Airway epithelial cell (primary cell): ENCODE measurements at places on chromosomes 5 and 9. TPM values are rescaled to one million over a fixed set of nuclear protein-coding genes. Genes with fewer than 3 reads are reported as not detected.

Gene PCDHB12
- 0.05 and 0.07 TPM in 2 replicates for total RNA-seq

Gene PTPN3
- 13.4 and 15.9 TPM in 2 replicates for total RNA-seq

Gene PRPF4
- 31.2 and 33.0 TPM in 2 replicates for total RNA-seq

Gene OLFML2A
- total RNA-seq = 37.5 and 44.0 TPM in 2 replicates

Gene SPINK13
- total RNA-seq = not detected in 2 replicates

Gene IL3
- not detected in 2 replicates for total RNA-seq

Gene ANKRD31
- 0.09 and 0.21 TPM in 2 replicates for total RNA-seq

Gene TPPP
- total RNA-seq = 1.7 and 1.9 TPM in 2 replicates

Gene KCNIP1
- total RNA-seq = not detected in 2 replicates

Gene PCDHAC1
- 0.07 TPM in 1 of 2 replicates, not detected in the other for total RNA-seq

Gene INSYN2B
- total RNA-seq = 0.42 and 1.9 TPM in 2 replicates

Gene PCDHB7
- not detected in 2 replicates for total RNA-seq

Gene STKLD1
- total RNA-seq = 0.79 TPM in 1 of 2 replicates, not detected in the other

Gene IFNB1
- total RNA-seq = not detected in 2 replicates

Gene FOXD4L4
- total RNA-seq = 0.07 and 0.19 TPM in 2 replicates

Gene RBM22
- 22.8 and 33.4 TPM in 2 replicates for total RNA-seq

Gene OR1J2
- total RNA-seq = not detected in 2 replicates

Gene SEMA6A
- 1.2 and 2.7 TPM in 2 replicates for total RNA-seq

Gene MAPKAP1
- 87.3 TPM in 2 replicates for total RNA-seq

Gene SPINK4
- not detected in 2 replicates for total RNA-seq

Gene C9orf153
- total RNA-seq = not detected in 2 replicates

Gene PCDHGA8
- 0.35 and 0.51 TPM in 2 replicates for total RNA-seq

Gene ABCA2
- 11.9 and 15.6 TPM in 2 replicates for total RNA-seq

Gene C9orf50
- total RNA-seq = not detected in 2 replicates

Gene LCN1
- not detected in 2 replicates for total RNA-seq

Gene PCDHGC4
- 0.05 and 0.21 TPM in 2 replicates for total RNA-seq

Gene MLANA
- not detected in 2 replicates for total RNA-seq

Gene TUT7
- total RNA-seq = 23.3 and 31.8 TPM in 2 replicates

Gene TEK
- total RNA-seq = under 0.01 and 0.09 TPM in 2 replicates

Gene NEUROG1
- not detected in 2 replicates for total RNA-seq

Gene SLC28A3
- 1.0 and 1.6 TPM in 2 replicates for total RNA-seq

Gene SLC46A2
- total RNA-seq = not detected in 2 replicates

Gene HEMGN
- not detected in 2 replicates for total RNA-seq

Gene IL9
- total RNA-seq = not detected in 2 replicates

Gene STPG3
- total RNA-seq = not detected in 2 replicates

Gene SLC6A3
- not detected in 2 replicates for total RNA-seq

Gene SLC25A2
- total RNA-seq = not detected in 2 replicates

Gene YIPF5
- total RNA-seq = 36.3 and 44.6 TPM in 2 replicates

Gene SPATA9
- total RNA-seq = 0.28 TPM in 1 of 2 replicates, not detected in the other

Gene PCYOX1L
- total RNA-seq = 14.7 and 15.0 TPM in 2 replicates

Gene ADAMTS13
- 0.56 and 1.6 TPM in 2 replicates for total RNA-seq

Gene FOXD4
- total RNA-seq = 0.21 TPM in 1 of 2 replicates, not detected in the other

Gene SEC61B
- 129 and 178 TPM in 2 replicates for total RNA-seq

Gene ZNF462
- total RNA-seq = 10.7 and 15.4 TPM in 2 replicates

Gene C7
- not detected in 2 replicates for total RNA-seq

Gene PCDHA6
- total RNA-seq = not detected in 2 replicates

Gene MEIKIN
- total RNA-seq = not detected in 2 replicates

Gene NMUR2
- total RNA-seq = not detected in 2 replicates
